ENCODE measurements at places on chromosomes 13 and 19.

DNA sequence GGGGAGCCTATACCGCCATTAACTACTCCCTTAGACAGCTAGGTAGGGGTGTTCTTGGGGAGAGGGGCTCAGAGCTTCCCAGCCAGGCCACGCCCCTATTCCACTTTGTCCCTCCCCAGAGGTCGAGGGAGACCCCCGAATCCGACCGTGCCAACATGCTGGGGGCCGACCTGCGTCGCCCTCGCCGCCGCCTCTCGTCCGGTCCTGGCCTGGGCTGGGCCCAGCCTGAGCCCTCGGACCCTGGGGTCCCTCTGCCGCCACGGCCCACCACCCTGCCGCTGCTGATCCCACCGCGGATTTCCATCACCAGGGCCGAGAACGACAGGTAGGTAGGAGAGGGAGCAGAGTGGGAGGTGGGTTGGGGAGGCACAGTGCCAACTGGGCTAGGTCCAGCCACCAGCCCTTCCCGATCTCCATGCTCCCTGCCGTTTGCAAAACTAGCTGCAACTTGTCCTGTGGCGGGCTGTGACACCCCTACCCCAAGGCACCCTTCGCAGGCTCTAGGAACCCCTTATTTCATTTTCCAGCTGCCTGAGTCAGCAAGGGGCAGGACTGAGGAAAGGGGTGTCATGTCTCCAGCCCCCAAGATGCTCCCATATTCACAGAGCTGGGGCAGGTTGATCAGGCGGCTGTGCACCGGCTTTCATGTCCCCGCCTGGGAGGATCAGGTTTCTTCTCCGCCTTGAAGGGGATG, 2.6 kb upstream of the PDE4A start:
- DNase-seq = no peak

GRCh38 chr13:93473441-93474270, 247.0 kb downstream of the GPC6 start:
- no peak for DNase-seq

- DNase-seq = no peak
Observed at GRCh38 chr19:33193865-33194362, at the start of gene LRP3. TSS of gene LRP3 (plus strand) at chr19:33194330. CDS start at chr19:33194786, 456 bp downstream.

- DNase-seq = no peak
Observed at GRCh38 chr19:39554701-39555311, 14.8 kb upstream of the EID2 start.

- no peak for DNase-seq
Observed at GRCh38 chr13:33445476-33445875, 159.9 kb upstream of the STARD13 start.

- DNase-seq = no peak
Observed at GRCh38 chr13:23848646-23849141, 40.5 kb downstream of the MIPEP start.

DNA sequence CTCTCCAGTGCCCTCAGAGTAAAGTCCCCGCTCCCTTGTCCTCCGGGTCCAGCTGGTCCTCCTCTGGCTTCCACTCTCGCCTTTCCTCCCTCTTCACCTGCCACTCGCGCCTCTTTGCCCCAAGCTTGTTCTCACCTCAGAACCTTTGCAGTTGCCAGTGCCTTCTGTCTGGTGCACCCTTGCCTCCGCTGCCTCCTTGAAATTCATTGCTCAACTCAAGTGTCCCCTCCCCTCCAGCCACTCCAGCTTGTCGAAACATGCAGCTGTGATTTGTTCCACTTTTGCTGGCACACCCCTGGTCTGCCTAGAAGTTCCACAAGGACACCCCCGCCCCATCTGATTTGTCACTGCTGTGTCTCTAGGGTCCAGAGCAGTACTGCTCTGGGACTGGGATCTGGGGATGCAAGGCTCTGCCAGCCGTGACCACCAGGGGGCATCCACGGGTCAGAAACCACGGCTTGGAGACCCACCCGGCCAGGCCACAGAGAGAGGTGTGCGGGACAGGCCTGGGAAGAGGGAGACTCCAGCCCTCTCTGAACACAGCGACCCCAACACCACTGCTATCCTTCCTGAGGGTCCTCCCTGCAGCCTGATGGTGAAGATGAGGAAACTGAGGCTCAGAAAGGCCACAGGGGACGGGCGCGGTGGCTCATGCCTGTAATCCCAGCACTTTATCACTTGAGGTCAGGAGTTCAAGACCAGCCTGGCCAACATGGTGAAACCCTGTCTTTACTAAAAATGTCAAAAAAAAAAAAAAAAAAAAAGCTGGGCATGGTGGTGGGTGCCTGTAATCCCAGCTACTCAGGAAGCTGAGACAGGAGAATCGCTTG, 49.9 kb downstream of the AP1M1 start:
- peak; percentile 81 for DNase-seq
